Stimulated activated memory B cell treated with anti-CD40 and anti-IgM and Interleukin-4, amounts not matched to agents 10 μg/mL and 1 μg/mL and 100 μg/mL, for 72 hours (primary cell): ENCODE measurements at places on chromosomes 16 and 17.

GRCh38 chr17:34637548-34638525, 58.5 kb downstream of the TMEM132E start:
- peak overlapping the region; percentile 23 for H3K27ac ChIP-seq
- H3K27me3 ChIP-seq = peaks cover 71% of the 10 kb centered on the region
- H3K4me1 ChIP-seq = no peaks in the 10 kb centered on the region
- peak overlapping the region; percentile 66 for H3K4me3 ChIP-seq
- H3K36me3 ChIP-seq = no peaks in the 10 kb centered on the region

- H3K4me1 ChIP-seq = peaks cover 13% of the 10 kb centered on the region
- H3K4me3 ChIP-seq = peak overlapping the region; percentile 88
- peaks cover 15% of the 10 kb centered on the region for H3K27me3 ChIP-seq
- no peaks in the 10 kb centered on the region for H3K36me3 ChIP-seq
Observed at GRCh38 chr17:45132572-45133463, 503 bp upstream of the PLCD3 start.

DNA sequence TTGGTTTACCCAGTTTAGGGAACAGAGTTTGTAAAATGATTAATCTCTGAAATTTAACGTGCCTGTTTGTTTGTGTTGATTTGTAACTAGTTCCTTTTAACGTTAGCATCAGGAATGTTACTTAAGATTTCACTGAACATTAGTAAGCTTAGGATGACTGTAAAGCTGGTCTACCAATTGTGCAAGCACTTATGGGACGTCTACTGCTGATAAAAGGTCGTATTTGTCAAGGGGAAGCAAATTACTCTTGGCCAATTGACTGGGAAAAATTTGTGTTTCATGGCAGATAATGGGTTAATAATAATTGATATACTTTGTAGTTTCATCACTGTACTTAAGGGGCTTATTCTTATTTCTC, 11.8 kb downstream of the METTL9 start:
- H3K27ac ChIP-seq = no peak overlapping the region
- no peaks in the 10 kb centered on the region for H3K27me3 ChIP-seq
- peaks cover 7% of the 10 kb centered on the region for H3K36me3 ChIP-seq
- peaks cover 49% of the 10 kb centered on the region for H3K4me1 ChIP-seq

GRCh38 chr16:66422366-66422765, 4.7 kb upstream of the BEAN1 start:
- peaks cover 32% of the 10 kb centered on the region for H3K27me3 ChIP-seq
- H3K27ac ChIP-seq = no peak overlapping the region
- no peak for ATAC-seq

DNA sequence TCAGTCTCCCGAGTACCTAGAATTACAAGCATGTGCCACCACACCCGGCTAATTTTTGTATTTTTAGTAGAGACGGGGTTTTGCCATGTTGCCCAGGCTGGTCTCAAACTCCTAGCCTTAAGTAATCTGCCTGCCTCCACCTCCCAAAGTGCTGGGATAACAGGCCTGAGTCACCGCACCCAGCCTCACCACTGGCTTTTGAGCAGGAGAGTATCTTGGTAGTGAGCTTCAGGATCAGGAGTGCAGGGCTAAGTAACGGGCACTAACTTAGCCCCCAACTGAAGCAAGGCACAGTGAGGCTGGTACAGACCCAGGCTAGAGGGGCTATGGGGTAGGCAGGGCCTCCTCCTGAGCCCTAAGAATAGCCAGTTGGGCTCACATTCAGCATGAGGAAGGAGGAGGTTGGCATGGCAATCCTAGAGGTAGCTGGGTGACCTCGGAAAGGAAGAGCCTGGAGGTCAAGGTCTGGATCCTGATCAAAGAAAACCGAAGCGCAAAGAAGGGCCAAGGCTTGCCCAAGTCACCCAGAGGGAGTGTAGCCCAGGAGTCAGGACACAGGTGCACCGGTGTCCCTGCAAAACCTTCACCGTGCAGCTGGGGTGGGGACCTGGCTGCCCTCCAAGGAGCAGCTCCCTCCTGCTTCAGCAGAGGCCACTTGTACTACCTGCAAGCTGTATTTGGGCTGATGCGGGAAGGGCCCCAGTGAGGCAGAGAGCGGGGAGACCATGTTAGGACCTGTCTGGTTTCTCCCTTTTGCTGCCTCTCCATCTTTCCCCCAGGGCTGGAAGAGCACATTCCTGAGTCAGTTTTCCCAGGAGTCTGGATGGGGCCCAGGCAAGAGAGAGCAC, 1.3 kb upstream of the ADGRG5 start:
- no peaks in the 10 kb centered on the region for H3K36me3 ChIP-seq
- peak overlapping the region; percentile 93 for H3K27ac ChIP-seq
- ATAC-seq = no peak
- H3K4me3 ChIP-seq = no peak overlapping the region
- H3K4me1 ChIP-seq = peaks cover 86% of the 10 kb centered on the region

- no peak for ATAC-seq
- no peaks in the 10 kb centered on the region for H3K36me3 ChIP-seq
- peaks cover 10% of the 10 kb centered on the region for H3K27me3 ChIP-seq
- no peak overlapping the region for H3K27ac ChIP-seq
- no peaks in the 10 kb centered on the region for H3K4me1 ChIP-seq
Observed at GRCh38 chr17:11855306-11855705, 142.0 kb downstream of the ZNF18 start.

DNA sequence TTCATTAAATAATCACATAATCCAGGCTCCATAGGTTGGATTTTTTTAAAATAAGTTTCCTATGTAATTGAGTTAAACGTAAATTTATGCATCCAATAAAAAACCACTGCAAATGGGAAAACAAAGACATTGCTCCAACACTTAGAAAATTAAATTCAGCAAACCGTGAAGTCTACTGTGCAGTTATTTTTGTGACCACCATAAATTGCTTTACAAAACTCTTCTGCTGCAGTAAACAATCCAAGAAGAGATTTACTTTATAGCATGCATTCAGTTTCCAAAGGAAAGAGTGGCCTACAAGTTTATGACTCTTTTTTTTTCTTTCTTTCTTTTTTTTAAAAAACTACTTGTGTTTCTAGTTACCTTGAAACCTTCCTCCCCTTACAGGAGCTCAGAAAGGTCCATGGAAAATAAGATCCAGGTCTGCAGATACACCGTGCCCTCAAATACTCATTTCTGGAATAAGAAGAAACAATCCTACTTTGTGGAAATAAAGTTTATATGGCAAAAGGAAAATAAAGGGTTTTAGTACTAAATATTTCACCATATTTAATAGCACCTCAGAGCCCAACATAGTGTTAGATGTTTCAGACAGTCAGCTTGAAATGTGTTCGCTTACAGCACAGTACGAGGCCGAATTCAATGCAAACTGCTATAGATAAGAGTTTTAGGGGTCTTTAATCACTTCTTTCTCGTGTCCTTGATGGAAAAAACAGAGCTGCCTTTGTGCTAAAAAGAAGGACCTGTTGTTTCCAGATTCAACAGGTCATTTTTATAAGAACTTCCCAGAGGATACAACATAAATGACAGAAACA, 3.2 kb downstream of the HS3ST3A1 start:
- no peaks in the 10 kb centered on the region for H3K36me3 ChIP-seq
- H3K4me1 ChIP-seq = peaks cover 11% of the 10 kb centered on the region
- H3K4me3 ChIP-seq = no peak overlapping the region
- H3K27ac ChIP-seq = no peak overlapping the region
- H3K27me3 ChIP-seq = peaks cover 72% of the 10 kb centered on the region

DNA sequence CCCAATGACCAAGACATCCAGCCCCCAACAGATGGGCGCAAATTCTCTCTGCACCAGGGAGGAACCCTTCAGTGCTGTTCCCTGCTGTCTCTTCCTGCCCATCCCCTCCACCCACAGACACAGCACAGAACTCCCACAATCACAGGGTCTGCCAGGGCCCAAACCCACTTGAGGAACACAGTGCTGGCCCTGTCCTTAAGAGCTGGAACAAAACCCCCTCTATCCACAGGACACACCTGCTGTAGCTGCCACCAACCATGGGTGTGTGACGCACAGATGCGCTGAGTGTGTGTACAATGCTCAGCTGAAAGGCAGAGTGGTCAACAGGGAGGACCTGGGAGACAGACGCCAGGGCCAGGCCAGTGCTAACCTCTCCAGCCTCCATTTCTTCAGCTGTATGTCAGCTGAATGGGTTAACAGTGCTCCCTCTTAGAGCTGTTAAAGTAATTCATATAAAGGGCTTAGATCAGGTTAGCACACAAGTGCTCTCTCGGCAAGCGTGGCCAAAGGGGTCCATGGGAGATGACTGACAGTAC, 62.1 kb downstream of the AMFR start:
- H3K4me3 ChIP-seq = no peak overlapping the region
- peaks cover 8% of the 10 kb centered on the region for H3K4me1 ChIP-seq
- no peak for ATAC-seq
- no peak overlapping the region for H3K27ac ChIP-seq
- no peaks in the 10 kb centered on the region for H3K27me3 ChIP-seq
- H3K36me3 ChIP-seq = peaks cover 67% of the 10 kb centered on the region

GRCh38 chr17:29574732-29575510, 6.4 kb downstream of the TP53I13 start:
- peak overlapping the region; percentile 24 for H3K27ac ChIP-seq
- peaks cover 60% of the 10 kb centered on the region for H3K36me3 ChIP-seq
- H3K27me3 ChIP-seq = no peaks in the 10 kb centered on the region
- H3K4me1 ChIP-seq = peaks cover 39% of the 10 kb centered on the region
- H3K4me3 ChIP-seq = no peak overlapping the region

GRCh38 chr17:33292981-33293867, at the start of gene ASIC2:
Gene ASIC2, minus strand, starts transcription at chr17:33293295.
- H3K4me3 ChIP-seq = no peak within 1 kb of the TSS
- H3K27ac ChIP-seq = no peak within 1 kb of the TSS
- H3K4me1 ChIP-seq = peaks cover 9% of the 10 kb centered on the region
- no peaks in the 10 kb centered on the region for H3K36me3 ChIP-seq
- no peak for ATAC-seq
- peaks cover 42% of the 10 kb centered on the region for H3K27me3 ChIP-seq

DNA sequence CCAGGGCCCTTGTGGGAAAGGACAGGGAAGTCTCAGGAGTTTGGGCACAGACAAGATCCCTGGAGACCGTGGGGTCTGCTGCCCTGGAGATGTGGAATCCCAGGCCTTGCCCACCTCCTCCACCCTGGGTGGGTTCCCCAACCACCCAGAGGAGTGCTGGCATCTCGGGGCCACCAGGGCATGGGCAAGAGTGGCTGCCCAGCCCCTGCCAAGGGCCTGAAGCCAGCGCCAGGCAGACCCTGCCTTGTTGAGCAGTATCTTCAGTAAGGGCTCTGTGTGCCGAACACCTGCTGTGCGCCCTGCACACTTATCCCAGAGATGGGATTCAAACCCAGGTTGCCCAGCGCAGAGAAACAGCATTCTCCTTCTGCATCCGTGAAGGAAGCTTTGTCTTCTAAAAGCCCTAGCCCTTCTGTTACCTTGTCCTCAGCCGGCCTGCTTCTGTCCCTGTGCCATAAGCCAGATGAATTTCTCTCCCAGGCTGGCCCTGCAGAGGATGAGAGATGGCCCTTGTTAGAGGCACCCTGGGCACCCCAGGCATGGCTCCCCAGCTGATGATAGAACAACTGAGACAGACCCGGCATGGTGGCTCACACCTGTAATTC, 32.4 kb downstream of the TMEM235 start:
- no peak overlapping the region for H3K4me3 ChIP-seq
- H3K27ac ChIP-seq = peak overlapping the region; percentile 20
- no peak for ATAC-seq
- peaks cover 15% of the 10 kb centered on the region for H3K4me1 ChIP-seq

- H3K4me3 ChIP-seq = no peak overlapping the region
- H3K27ac ChIP-seq = no peak overlapping the region
- no peak for ATAC-seq
- peaks cover 37% of the 10 kb centered on the region for H3K27me3 ChIP-seq
- H3K36me3 ChIP-seq = no peaks in the 10 kb centered on the region
Observed at GRCh38 chr17:55606488-55606815, 95.2 kb upstream of the SMIM36 start.

DNA sequence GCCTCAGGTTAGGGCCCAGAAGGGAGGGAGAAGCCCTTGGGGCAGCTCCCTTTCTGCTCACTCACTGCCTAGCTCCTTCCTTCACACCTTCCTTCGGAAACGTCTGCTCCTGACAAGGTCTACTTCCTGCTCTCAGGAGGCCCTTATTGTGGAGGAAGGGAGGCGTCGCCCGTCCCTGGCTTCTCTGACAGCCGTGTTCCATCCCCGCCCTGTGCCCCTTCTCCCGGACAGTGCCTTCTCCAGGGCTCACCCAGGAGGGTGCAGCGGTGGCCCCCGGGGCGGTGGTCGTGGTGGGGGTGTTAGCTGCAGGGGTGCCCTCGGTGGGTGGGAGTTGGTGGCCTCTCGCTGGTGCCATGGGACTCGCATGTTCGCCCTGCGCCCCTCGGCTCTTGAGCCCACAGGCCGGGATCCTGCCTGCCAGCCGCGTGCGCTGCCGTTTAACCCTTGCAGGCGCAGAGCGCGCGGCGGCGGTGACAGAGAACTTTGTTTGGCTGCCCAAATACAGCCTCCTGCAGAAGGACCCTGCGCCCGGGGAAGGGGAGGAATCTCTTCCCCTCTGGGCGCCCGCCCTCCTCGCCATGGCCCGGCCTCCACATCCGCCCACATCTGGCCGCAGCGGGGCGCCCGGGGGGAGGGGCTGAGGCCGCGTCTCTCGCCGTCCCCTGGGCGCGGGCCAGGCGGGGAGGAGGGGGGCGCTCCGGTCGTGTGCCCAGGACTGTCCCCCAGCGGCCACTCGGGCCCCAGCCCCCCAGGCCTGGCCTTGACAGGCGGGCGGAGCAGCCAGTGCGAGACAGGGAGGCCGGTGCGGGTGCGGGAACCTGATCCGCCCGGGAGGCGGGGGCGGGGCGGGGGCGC, 231.9 kb downstream of the SEC14L1 start:
- H3K36me3 ChIP-seq = no peaks in the 10 kb centered on the region
- no peaks in the 10 kb centered on the region for H3K27me3 ChIP-seq
- peak overlapping the region; percentile 28 for H3K27ac ChIP-seq
- peak; percentile 77 for ATAC-seq
- H3K4me1 ChIP-seq = peaks cover 67% of the 10 kb centered on the region
- H3K4me3 ChIP-seq = peak overlapping the region; percentile 74

DNA sequence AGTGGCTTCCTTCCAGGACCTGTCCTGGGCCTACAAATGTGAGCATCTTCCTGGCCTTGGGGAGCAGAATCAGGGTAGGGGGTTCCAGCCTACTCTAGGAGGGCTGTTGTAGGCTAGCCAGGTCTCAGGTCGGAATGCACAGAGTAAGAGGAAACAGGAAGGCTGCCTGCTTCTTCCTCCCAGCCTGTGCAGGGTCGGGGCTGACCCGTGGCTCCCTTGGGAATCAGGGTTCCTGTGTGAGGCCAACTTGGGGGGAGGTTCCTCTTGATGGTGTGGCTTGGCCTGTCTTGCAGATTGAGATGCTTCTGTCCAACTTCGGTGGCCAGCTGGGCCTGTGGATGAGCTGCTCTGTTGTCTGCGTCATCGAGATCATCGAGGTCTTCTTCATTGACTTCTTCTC, 32.3 kb downstream of the SCNN1G start:
- no peak for ATAC-seq
- H3K4me1 ChIP-seq = peaks cover 10% of the 10 kb centered on the region
- H3K27me3 ChIP-seq = peaks cover 16% of the 10 kb centered on the region
- no peak overlapping the region for H3K4me3 ChIP-seq
